ENCODE measurements at places on chromosomes 7 and 10.

DNA sequence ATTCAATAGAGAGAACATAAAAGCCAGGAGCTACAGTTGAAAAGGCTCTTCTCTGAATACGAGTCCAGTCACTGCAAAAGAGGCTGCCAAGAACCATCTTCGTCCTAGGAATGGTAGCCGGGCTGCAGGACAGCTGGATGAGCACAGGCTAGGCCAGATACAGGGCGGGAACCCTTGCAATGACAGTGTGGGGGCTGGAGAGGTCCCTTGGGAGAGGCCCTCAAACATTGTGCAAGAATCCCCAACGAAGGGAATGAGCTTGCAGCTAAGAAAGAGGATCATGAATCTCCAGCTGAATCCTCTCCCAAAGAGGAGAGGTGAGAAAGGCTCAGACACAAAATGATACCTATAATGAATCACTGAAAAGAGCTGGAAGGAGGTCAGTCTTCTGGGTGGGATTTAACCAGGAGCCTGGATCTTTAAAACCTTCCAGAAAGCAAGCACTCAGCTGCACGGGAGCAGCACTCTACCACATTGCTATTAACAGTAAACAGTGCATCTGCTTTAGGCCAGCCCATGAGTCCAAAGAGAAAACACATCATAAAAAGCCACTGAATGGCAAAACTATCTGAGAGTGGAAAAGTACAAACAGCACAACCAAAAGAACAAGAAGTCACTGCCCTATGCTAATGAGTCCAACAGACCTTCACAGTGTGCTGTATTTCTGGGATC is 287.9 kb downstream of the TNS3 start:
- DNase-seq, result no peak

DNA sequence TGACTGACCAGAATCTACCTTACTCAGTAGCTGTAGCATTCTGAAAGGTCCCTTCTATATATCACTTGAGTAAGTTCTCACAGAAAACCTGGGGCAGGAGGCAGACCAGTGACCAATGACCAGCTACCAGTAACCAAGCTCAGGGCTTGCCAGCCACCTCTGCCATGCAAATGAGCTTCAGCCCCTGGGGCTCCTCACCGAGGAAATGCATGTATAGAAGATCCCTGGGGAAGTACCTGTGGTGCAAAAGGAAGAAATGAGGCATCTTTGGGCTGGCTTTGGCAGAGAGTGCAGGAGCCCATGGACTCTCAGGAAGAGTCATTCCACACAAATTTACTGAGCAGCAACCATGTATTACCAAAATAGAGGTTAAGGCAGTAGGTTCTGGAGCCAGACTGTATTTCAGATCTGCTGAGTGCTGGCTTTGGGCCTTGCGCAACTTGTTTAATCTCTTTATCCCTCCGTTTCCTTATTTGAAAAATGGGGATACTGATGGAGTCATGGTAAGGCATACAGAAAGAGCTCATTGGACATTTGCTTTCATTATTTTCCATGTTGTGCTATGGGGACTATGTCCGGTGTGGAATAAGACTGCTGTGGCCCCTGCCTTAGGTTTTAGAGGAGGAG is 41.1 kb upstream of the FAM204A start:
- DNase-seq, result no peak

DNA sequence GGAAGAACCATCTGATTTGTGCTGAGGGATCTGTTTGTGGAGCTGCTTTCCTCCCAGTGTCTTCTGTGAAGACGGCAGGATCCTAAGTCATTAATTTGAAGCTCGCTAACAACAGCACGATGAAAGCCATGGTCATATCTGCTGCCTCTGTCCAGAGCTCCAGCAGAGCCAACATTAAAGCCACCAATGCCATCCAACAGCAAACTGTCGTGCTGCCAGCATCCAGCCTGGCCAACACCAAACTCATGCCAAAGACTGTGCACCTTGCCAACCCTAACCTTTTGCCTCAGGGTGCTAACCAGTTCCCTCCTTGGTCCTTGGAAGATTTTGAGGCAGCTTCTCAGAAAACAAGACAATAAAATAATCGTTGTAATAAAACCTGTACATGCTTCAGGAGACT is 36.2 kb downstream of the HTR5A start:
- DNase-seq, result no peak

DNA sequence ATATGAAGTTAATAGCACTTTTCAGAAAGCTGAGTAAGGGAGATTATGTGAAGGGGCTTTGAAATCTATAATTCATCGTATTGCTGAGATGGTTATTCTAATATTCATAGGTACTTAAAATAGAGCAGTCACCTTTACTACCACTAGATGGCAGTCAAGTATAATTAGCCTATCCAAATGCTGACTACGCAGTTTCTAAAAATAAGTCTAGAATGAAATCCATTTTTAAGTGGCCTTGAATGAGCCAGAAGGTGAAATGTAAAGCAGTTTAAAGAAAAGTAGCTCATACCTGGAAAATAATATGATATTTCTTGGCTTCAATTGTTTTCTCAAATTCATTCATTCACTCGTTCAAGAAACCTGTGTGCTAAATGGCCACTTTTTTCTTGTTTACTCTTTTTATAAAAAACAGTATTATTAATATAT is 1277.1 kb downstream of the GATA3 start:
- peak; percentile 55 for DNase-seq

- no peak for DNase-seq
Observed at GRCh38 chr7:91603707-91604106, 276.8 kb downstream of the MTERF1 start.

DNA sequence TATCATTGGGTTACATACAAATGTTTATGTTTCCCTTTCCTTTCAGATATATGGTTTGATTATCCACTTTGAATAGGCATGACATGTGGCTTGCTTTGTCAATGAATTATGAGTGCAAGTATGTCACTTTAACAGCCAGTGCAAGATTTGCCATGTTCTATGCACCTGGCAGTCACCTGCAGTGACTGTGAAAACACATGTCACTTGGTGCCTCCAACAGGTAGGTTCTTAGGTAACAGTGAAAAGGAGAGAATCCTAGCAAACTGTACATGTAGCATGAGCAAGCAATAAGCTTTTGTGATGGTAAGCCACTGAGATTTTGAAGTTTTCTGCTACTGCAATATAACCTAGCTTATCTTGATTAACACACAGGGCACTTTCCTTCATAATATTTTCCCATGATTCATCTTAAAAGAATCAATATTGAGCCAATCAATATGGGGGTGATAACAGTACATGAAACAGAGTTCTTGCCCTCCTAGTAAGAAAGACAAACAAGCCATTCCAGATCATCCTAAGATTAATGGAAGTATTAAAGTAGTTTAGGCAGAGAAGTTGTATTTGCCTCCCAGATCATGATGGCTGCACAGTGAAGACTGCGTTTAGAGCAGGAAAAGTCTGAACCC is 7.9 kb upstream of the RALA start:
- DNase-seq, result no peak

- no peak for DNase-seq
Observed at GRCh38 chr10:93826355-93826754, 67.4 kb upstream of the SLC35G1 start.

GRCh38 chr7:11768263-11768662 is 63.7 kb downstream of the THSD7A start:
- DNase-seq, result no peak

GRCh38 chr7:14841869-14842268 is 60.7 kb downstream of the DGKB start:
- DNase-seq, result no peak

DNA sequence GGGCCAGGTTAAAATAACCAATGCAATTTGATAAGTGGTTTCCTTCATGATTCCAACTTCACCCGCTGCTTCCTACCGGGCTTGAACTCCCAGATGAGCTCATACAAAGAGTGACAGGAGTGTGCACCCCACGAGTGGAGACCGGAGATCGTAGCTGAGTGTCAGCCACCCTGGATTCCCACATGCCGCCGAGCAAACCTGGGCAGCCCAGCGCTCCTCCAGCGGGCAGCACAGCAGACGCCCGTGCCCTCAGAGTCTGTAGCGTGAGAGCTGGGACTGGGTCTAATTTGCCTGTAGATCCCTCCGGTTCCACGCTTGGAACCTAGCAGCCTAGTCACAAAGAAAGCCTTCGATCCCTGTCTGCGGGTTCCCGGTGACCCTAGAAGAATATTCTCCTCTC is 476.1 kb upstream of the MGMT start:
- DNase-seq, result no peak

GRCh38 chr10:118843647-118844265 is 89.0 kb upstream of the CACUL1 start:
- no peak for DNase-seq

GRCh38 chr10:46542567-46543465 is 13.6 kb downstream of the GPRIN2 start:
- no peak for DNase-seq

DNA sequence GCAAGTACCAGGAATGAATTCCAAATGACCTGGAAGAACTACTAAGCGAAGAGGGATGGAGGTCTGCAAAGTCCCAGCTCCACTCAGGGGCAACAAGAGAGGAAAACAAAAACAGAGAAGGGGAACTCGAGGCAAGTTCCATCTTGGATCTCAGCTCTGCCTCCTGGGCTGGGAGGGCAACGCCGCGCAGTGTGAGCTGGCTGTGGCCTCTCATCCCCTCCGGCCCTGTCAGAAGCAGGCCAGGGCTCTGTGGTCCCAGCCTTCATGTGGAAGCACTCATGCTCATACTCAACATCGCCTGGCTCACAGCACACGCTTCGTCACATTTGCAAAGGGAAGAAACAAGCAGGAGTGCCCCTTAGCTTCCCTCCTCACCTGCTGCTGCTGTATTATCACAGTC is 627.9 kb upstream of the MGMT start:
- no peak for DNase-seq

- DNase-seq, result no peak
Observed at GRCh38 chr10:93420944-93421825, 60.9 kb downstream of the MYOF start.

GRCh38 chr10:123135415-123136141 is at the start of gene HMX3:
Gene HMX3, plus strand, starts transcription at chr10:123135970. Its CDS starts 81 bp downstream, at chr10:123136051.
- DNase-seq, result no peak

GRCh38 chr7:78024591-78024990 is 226.0 kb downstream of the PHTF2 start:
- DNase-seq, result no peak

- DNase-seq, result no peak
Observed at GRCh38 chr7:55438085-55438756, 73.1 kb downstream of the LANCL2 start.

- DNase-seq, result no peak
Observed at GRCh38 chr7:80775897-80776296, 137.5 kb downstream of the CD36 start.

- no peak for DNase-seq
Observed at GRCh38 chr10:74194545-74194944, 43.5 kb downstream of the ADK start.

Measured in hematopoietic multipotent progenitor cell treated with erythropoietin and hydrocortisone succinate and interleukin-3 and kit ligand, for 15 days (in vitro differentiated cells).